ENCODE measurements at places on chromosomes 7 and 10. TPM values are rescaled to one million over a fixed set of nuclear protein-coding genes. Genes with fewer than 3 reads are reported as not detected.
A peak's percentile ranks its signal among the peaks of the same experiment; 100 is the strongest.

GRCh38 chr7:41319581-41319980 lies 383.3 kb downstream of the INHBA start:
- no peak overlapping the region for H3K27ac ChIP-seq
- no peak for DNase-seq
- no peaks in the 10 kb centered on the region for H3K36me3 ChIP-seq
- H3K4me3 ChIP-seq = no peak overlapping the region
- no peaks in the 10 kb centered on the region for H3K27me3 ChIP-seq
- no peaks in the 10 kb centered on the region for H3K4me1 ChIP-seq

GRCh38 chr10:84314275-84314674 lies 14.1 kb upstream of the CCSER2 start:
- no peaks in the 10 kb centered on the region for H3K27me3 ChIP-seq
- no peak overlapping the region for H3K27ac ChIP-seq
- DNase-seq = no peak
- no peak overlapping the region for H3K4me3 ChIP-seq
- H3K36me3 ChIP-seq = no peaks in the 10 kb centered on the region

DNA sequence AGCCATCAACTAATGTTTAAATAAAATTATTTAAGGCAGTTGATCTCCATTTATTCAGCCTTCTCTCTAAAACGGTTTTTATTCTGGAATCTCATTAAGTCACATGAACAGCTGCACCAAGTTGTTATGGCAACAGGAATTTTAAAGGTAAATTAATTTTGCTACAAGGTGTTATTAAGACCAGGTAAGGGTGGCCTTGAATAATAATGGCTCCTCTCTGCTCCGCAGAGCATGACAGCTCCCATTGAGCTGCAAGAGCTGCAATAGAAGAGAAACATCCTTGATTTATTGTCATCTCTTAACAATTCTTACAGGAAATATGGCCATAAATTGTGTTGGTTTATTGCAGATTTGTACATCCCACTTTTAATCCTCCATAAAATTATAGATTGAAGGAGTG lies 165.8 kb downstream of the KLF6 start:
- no peaks in the 10 kb centered on the region for H3K27me3 ChIP-seq
- DNase-seq = no peak
- no peak overlapping the region for H3K4me3 ChIP-seq
- H3K36me3 ChIP-seq = peaks cover 7% of the 10 kb centered on the region

- H3K36me3 ChIP-seq = no peaks in the 10 kb centered on the region
- DNase-seq = no peak
- H3K27me3 ChIP-seq = peaks cover 22% of the 10 kb centered on the region
These were observed 799 bp downstream of the KCNK18 start for GRCh38 chr10:117198088-117198487.

GRCh38 chr7:150939052-150939451 lies 39.1 kb downstream of the KCNH2 start:
- H3K36me3 ChIP-seq = no peaks in the 10 kb centered on the region
- H3K4me1 ChIP-seq = peaks cover 5% of the 10 kb centered on the region
- peaks cover 11% of the 10 kb centered on the region for H3K27me3 ChIP-seq

DNA sequence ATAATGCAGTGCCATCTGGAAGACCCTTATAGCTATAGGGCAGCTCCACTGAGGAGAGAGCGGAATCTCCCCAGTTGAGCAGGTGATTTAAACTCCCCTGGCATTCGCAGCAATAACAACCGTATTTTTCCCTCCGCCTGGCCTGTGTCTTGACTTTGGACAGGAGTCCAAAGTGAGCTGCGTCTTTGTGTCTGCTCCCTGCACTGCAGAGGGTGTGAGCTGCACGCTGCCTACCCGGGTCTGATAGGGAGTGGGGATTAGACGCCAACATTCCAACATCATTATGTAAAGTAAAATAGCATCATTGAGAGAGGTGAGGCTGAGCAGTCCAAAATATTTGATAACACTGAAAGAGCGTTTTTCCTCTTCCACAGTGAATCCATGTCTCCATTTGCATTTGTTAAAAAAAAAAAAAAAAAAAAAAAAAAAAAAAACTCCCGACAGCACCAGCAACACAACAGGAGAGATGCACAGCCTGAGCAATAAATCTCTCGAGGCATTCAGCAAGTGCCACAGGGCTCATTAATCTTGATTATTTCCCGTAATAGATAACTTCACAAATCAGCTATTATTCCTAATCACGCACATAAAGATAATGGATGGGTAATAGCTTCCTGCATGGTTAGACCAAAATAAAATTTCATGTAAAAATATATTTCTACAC lies 68.6 kb downstream of the CELF2 start:
- no peaks in the 10 kb centered on the region for H3K36me3 ChIP-seq
- H3K4me3 ChIP-seq = no peak overlapping the region
- peaks cover 4% of the 10 kb centered on the region for H3K4me1 ChIP-seq
- DNase-seq = no peak
- peaks cover 19% of the 10 kb centered on the region for H3K27me3 ChIP-seq

GRCh38 chr10:129890170-129890569 lies 73.9 kb downstream of the EBF3 start:
- H3K4me1 ChIP-seq = peaks cover 37% of the 10 kb centered on the region
- peaks cover 4% of the 10 kb centered on the region for H3K36me3 ChIP-seq
- H3K27me3 ChIP-seq = peaks cover 52% of the 10 kb centered on the region
- H3K27ac ChIP-seq = no peak overlapping the region

- H3K27me3 ChIP-seq = peaks cover 4% of the 10 kb centered on the region
- H3K4me1 ChIP-seq = no peaks in the 10 kb centered on the region
- H3K27ac ChIP-seq = no peak overlapping the region
- DNase-seq = no peak
- no peaks in the 10 kb centered on the region for H3K36me3 ChIP-seq
These were observed 25.1 kb upstream of the RAB18 start for GRCh38 chr10:27479016-27479415.

DNA sequence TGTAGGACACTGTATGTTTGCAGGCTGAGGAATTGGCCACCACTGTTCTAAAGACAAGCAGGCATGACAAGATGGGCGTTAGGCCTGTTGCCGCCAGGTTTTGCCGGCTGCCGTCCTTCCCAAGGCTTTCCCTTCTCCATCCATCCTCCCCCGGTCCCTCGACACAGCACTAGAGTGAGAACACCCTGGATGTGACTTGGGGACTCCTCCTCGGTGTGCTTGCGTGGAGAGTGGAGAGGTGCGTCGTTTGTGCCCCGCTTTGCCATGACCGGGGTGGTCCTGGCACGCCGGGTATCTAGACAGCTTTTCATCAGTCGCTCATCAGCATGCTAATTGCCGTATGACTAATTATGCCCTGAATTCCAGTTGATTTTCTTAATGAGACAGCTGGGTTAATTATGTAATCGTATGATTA lies 206.6 kb upstream of the SH2B2 start:
- H3K4me1 ChIP-seq = peaks cover 24% of the 10 kb centered on the region
- DNase-seq = no peak
- no peaks in the 10 kb centered on the region for H3K27me3 ChIP-seq
- H3K36me3 ChIP-seq = peaks cover 26% of the 10 kb centered on the region
- H3K27ac ChIP-seq = peak overlapping the region; percentile 24
- no peak overlapping the region for H3K4me3 ChIP-seq

DNA sequence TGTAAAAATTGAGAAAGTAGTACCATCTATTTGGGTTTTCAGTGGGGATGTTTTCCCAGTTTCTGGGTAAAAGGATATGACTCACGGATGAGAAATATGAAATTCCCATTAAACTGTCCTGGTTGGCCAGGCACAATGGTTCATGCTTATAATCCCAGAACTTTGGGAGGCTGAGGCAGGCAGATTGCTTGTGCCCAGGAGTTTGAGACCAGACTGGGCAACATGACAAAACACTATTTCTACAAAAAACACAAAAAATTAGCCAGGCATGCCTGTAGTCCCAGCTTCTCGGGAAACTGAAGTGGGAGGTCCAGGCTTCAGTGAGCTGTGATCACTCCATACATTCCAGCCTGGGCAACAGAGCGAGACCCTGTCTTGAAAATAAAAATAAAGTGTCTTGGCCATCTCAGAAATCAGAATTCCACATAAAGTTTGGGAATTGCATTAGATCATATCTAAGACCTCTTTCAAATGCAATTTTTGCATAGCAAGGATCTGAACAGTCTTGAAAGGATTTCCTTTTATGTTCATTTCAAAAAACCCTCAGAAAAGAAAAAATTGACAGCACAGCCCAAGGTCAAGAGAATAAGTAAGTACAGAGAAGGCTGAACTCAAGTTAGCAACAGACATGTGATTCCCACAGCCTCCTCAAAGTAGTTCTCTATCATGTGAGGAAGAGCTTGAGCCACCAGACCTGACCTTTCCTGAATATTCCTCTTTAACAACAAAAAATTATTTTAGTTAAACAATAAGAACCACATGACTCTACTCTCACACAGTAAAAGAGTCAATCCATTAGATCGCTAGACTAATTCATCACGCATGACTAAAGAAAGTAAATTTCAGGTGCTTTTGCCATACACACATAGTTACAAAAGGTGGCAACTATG lies 141.5 kb upstream of the CAV2 start:
- no peaks in the 10 kb centered on the region for H3K27me3 ChIP-seq
- H3K36me3 ChIP-seq = no peaks in the 10 kb centered on the region
- peaks cover 16% of the 10 kb centered on the region for H3K4me1 ChIP-seq
- no peak for DNase-seq
- H3K4me3 ChIP-seq = no peak overlapping the region

- H3K27ac ChIP-seq = no peak overlapping the region
- H3K27me3 ChIP-seq = no peaks in the 10 kb centered on the region
- H3K36me3 ChIP-seq = peaks cover 20% of the 10 kb centered on the region
- peaks cover 26% of the 10 kb centered on the region for H3K4me1 ChIP-seq
These were observed 22.4 kb downstream of the SLC25A13 start for GRCh38 chr7:96299496-96299895.

DNA sequence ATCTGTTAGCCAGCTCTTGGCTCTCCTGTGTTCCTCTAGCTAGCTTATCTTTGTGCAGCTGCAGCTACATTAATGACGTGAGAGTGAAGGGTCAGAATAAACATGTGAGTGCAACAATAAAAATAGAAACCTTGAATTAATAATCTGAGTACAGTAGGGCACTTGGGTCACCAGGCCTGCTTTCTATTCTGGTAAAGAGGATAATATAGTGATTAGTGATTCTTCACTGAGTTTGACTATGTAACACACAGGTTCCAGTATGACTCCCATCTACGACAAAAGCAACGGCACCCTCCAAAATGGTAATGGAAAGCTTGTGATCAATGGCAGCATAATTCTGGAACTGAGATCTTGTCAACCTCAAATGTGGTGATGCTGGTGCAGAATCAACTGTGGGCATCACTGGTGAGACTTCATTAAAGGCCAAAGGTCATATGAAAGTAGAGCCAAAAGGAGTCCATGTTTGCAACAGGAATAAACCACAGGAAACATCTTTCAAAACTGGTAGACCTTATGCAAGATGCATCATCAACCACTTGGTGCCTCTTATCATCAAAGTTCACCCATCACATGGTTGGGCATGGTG lies 77.6 kb downstream of the NRBF2 start:
- no peak overlapping the region for H3K27ac ChIP-seq
- H3K27me3 ChIP-seq = no peaks in the 10 kb centered on the region
- no peak overlapping the region for H3K4me3 ChIP-seq

- no peak overlapping the region for H3K27ac ChIP-seq
- H3K4me3 ChIP-seq = no peak overlapping the region
- H3K27me3 ChIP-seq = no peaks in the 10 kb centered on the region
These were observed 63.7 kb upstream of the LAMB4 start for GRCh38 chr7:108193594-108194498.

GRCh38 chr10:98224509-98224908 lies 43.5 kb downstream of the LOXL4 start:
- no peak for DNase-seq
- H3K36me3 ChIP-seq = peaks cover 7% of the 10 kb centered on the region
- H3K27me3 ChIP-seq = no peaks in the 10 kb centered on the region
- H3K4me1 ChIP-seq = peaks cover 6% of the 10 kb centered on the region
- H3K4me3 ChIP-seq = no peak overlapping the region

GRCh38 chr7:143849785-143850479 lies 52.0 kb downstream of the TCAF1 start:
- H3K4me1 ChIP-seq = no peaks in the 10 kb centered on the region
- H3K27me3 ChIP-seq = no peaks in the 10 kb centered on the region
- H3K4me3 ChIP-seq = no peak overlapping the region
- H3K36me3 ChIP-seq = no peaks in the 10 kb centered on the region
- H3K27ac ChIP-seq = no peak overlapping the region

DNA sequence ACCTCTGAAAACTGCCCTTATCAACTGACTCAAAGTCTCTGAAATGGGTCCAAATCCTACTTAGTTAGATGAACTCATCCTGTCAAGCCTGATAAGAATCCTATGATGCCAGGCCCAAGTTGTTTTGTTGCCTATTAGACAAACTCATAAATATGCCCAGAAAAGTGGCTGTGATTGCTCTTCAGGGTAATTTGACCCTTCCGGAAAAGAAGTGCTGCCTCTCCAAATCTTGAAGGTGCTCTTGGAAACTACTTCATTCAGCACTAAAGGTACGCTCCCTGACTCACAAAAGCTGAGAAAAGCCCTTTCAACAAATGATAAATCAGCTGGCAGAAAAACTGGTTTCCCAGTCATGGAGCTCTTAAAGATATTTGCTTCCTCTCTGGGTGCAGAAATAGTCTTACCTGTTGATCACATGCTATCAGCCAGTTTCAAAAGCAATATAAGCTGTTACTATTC lies 6.7 kb downstream of the IFIT5 start:
- H3K4me3 ChIP-seq = peak overlapping the region; percentile 54
- H3K27ac ChIP-seq = peak overlapping the region; percentile 91
- peaks cover 17% of the 10 kb centered on the region for H3K36me3 ChIP-seq

DNA sequence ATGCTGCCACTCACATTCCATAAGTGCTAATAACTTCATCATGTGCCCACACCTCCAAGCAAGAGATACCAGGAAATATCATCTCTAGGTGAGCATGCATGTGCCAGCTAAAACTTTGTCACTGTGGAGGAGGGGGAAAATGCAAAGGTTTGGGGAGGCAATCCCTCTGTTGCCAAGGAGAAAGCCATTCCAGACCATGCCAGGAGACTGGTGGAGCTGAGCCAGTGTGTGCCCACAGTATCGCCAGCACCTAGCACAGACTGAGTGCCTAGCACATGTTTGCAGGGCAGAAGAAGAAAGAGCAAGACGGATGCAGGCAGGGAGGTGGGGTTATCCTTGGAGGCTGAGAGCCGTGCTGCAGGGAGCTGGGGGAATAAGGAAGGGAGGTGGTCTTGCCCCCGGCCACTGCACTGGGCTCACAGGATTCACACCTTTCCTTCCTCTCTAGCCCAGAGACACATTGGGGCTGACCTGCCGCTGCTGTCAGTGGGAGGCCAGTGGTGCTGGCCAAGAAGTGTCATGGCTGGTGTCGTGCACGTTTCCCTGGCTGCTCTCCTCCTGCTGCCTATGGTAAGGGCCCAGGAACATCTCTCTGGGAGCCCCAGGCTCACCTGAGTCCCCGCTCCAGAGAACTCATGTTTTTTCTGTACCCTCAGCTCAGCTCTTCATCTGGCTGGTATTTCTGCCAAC lies 10.8 kb downstream of the ADCYAP1R1 start:
- no peak overlapping the region for H3K4me3 ChIP-seq
- peaks cover 20% of the 10 kb centered on the region for H3K27me3 ChIP-seq
- no peaks in the 10 kb centered on the region for H3K36me3 ChIP-seq
- DNase-seq = no peak

GRCh38 chr10:32189400-32190084 lies 133.3 kb upstream of the KIF5B start:
- H3K36me3 ChIP-seq = no peaks in the 10 kb centered on the region
- no peak for DNase-seq
- H3K27me3 ChIP-seq = no peaks in the 10 kb centered on the region
- H3K4me3 ChIP-seq = no peak overlapping the region

- peaks cover 12% of the 10 kb centered on the region for H3K4me1 ChIP-seq
- H3K36me3 ChIP-seq = no peaks in the 10 kb centered on the region
- no peaks in the 10 kb centered on the region for H3K27me3 ChIP-seq
These were observed 58.0 kb upstream of the CAV2 start for GRCh38 chr7:116441534-116441933.

- peaks cover 33% of the 10 kb centered on the region for H3K4me1 ChIP-seq
- H3K4me3 ChIP-seq = peak within 1 kb of the TSS; percentile 91
- peak; percentile 93 for DNase-seq
These were observed at the start of gene SLC25A28 for GRCh38 chr10:99619851-99620710. Gene SLC25A28 (minus strand): TSS chr10:99620439. CDS start chr10:99620335, 104 bp downstream.

MUC12 gene
- 0.50 TPM for total RNA-seq

NPFFR1 gene
- total RNA-seq = not detected

SUN3 gene
- total RNA-seq = not detected

IFIT1B gene
- not detected for total RNA-seq

TMEM270 gene
- not detected for total RNA-seq

All from type B pancreatic cell (in vitro differentiated cells).